AG09309 (cell line): ENCODE measurements at places on chromosomes 7 and 10.
A peak's percentile ranks its signal among the peaks of the same experiment; 100 is the strongest.

- DNase-seq = no peak
Observed at GRCh38 chr10:31694929-31695837, 233.4 kb downstream of the ARHGAP12 start.

DNA sequence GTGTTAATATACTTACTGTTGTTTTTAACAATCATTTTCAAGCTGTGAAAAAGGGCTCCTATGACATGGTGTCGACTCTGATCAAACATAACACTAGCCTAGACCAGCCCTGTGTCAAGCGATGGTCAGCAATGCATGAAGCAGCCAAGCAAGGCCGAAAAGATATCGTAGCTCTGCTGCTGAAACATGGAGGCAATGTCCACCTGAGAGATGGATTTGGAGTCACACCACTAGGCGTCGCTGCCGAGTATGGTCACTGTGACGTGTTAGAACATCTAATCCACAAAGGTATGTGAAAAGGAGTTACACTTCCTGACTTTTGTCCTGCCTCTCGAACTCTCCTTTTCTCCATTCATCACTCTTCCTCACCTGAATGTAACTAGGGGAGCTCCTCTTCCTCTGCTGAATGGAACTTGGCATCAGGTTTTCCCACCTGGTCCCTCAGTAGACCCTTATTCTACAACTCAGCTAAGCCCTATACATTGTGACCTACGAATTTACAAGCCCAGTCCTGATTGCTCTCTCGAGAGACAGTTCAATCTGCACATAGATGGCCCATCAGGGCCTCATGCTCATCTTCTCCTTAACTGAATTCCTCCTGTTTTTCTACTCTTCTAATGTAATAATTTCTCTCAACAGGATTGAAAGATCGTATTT, 23.0 kb downstream of the ASB15 start:
- no peak for DNase-seq

DNA sequence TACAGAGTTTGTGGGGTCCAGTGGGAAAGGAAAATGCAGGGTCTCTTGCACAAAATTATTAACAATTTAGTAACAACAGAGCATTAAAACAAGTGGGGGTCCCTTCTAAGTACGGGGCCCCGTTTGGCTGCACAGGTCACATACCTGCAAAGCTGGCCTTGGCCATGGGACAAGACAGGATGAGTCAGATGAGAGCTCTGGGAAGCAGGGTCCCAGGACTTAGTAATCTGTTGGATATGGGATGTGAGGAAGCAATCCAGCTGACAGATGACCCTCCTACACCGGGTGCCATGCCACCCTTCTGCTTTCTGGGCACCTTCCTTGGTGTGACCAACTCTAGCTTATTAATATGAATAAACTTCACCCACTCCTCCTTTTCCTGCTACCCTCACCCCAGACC, 3.2 kb upstream of the DUSP5 start:
- DNase-seq = no peak

GRCh38 chr10:133364645-133365431, 7.0 kb upstream of the FUOM start:
- no peak for DNase-seq

- no peak for DNase-seq
Observed at GRCh38 chr10:387593-387891, 252.3 kb downstream of the ZMYND11 start.

DNA sequence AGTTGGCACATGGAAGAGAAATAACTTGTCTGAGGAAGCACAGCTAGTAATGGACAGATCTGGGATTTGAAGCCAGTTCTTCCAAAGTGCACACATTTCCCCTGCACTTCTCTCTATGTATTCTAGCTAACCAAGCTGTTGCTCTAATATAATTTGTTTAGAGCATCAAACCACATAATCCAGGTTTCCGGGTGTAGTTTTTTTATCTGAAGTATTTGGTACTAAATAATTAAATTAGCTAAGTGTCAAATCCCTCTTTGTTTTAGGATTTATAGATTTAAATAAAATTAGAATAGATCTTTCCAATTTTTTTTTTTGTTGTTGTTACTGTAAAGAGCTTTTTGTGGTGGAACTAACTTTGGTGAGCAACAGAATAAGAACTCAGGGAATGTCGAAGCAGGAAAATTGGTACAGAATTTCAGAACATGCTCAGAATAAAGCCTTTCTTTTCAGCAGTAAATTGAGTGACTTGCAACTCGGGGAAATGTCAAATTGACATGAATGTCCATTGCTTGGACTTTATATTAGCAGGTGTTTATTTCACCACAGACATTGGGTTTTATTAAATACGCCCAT, 33.7 kb downstream of the CAMK1D start:
- DNase-seq = no peak

DNA sequence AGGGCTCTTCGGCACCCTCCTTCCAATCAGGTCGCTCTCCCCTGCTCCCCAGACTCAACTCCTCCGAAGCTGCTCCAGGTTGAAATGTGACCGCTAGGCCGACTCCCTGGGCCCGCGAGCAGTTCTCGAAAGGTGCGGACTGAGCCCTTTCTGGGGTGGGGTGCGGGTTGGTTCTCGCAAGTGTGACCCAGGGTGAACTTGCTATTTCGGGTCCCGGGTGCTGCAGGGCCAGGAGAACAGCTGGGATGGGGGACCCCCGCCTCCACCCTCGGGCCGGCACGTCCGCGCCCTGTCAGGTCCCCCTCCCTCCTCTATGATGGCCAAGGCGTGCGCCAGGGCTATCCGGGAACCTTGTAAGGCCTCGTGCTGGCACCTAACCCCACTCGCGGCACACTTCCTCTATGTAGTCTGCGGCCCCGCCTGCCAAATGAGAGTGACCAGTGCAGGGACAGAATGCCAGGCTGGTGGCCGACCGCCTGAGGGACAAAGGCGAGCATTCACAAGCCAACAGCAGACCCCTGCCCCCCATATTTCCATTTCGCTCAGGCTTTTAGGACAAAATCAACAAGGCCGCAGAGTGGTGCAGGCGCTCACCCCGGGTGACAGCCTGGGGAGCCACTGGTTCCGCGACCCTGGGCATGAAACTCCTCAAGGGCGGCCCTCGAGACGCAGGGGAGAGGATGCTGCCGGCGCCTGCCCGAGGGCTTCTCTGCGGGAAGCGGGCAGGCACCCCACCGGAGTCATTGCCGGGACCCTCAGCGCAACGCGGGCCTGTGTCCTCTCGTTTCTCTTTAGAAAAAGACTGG, 13.7 kb upstream of the HOXA13 start:
- no peak for DNase-seq

GRCh38 chr10:124174673-124175645, 81.6 kb upstream of the CHST15 start:
- DNase-seq = no peak

- no peak for DNase-seq
Observed at GRCh38 chr10:59904426-59905065, 1.8 kb downstream of the CCDC6 start.

GRCh38 chr7:147078312-147078711, 961.7 kb downstream of the CNTNAP2 start:
- DNase-seq = no peak

- no peak for DNase-seq
Observed at GRCh38 chr7:133958822-133959221, 168.3 kb upstream of the LRGUK start.

DNA sequence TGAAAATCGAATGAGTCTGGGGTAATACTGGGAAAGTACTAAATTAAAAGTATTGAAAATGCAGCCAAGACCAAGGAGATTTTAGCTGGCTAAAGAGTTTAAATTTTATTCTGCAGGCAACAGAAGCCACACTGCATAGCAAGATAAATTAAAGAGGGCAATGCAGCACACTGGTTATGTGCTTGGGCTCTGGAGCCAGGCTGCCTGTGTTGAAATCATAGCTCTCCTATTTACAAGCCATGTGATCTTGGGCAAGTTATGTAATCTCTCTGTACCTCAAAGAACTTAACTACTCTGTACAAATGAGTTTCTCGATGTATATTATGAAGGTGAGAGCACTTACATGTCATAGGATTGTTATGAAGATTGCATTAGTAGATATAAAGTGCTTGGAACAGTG, 9.9 kb downstream of the SLC25A13 start:
- DNase-seq = peak; percentile 24

GRCh38 chr7:129612112-129613015, 844 bp downstream of the NRF1 start:
- DNase-seq = no peak

- DNase-seq = no peak
Observed at GRCh38 chr7:129886818-129887186, 66.0 kb downstream of the UBE2H start.

DNA sequence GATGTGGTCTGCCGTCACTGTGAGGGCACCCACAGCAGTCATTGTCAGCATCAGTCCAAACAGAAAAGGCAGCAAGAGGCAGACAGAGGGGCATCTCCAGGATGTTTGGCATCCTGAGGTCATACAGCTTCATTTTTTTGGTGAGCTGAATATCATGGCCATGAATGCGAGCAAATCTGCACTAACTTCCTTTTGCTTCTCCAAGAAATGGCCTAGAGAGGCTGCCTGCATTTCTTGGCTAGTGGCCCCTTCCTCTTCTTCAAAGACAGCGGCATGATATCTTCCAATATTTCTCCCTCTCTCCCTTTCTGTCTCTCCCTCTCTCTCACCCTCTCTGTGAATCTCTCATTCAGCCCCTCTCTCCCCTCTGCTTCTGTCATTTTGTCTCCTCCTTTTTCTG, 24.8 kb downstream of the FKBP6 start:
- no peak for DNase-seq

DNA sequence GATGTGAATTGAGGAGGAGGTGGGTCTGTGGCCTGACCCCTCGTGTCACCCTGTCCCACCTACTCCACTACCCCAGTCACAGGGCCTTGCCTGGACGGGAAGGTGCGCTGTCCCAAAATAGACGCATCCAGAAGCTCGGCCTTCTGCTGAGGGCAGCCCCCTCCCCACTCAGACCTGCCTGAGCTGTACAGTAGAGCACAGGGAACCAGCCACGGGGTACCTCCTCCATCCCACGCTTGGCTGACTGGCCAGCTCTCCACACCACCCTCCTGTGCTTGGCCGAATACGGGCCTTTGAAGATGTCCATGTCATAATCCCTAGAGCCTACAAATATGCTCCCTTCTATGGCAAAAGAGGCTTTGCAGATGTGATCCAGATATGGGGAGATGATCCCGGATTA, 88.3 kb downstream of the CHST15 start:
- no peak for DNase-seq

GRCh38 chr7:133911724-133912123, 215.4 kb upstream of the LRGUK start:
- no peak for DNase-seq

- DNase-seq = no peak
Observed at GRCh38 chr10:88731296-88731695, 25.2 kb downstream of the LIPK start.

DNA sequence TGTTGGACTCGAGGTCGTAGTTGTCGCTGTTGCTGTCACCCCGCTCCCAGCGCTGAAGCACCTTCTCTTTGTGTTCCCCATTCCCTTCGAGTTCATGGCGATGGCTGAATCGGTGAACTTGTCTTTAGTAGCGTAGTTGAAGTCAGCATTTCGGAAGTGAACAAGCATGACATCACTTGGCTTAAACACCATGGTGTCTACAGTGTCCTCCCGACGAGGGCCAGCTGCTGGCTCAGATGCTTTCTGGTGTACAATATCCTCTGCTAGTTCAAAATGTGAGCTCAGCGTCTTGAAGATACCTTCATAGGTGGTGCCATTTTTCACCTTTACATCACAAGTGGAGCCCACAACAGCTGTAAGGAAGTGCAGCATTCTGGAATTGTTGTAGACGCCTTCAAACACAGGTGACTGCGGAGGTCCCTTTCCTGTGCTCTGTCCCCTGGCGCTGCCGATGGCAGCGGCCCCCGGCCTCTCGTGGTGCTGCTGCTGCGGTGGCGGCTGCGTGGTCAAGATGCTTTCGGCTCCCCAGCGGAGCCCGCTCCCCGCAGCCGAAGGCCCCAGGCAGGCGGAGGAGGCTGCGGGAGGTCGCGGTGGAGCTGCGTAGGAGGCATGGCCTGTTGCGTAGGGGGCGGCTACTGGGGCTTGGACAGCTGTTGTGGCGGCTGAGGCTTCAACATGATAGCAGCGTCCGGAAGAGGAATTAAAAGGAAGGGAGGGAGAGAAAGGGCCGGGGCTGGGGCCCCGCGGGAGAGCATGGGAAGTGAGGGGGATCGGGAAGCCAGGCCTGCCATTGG, 59.3 kb downstream of the ANKMY2 start:
- DNase-seq = no peak

DNA sequence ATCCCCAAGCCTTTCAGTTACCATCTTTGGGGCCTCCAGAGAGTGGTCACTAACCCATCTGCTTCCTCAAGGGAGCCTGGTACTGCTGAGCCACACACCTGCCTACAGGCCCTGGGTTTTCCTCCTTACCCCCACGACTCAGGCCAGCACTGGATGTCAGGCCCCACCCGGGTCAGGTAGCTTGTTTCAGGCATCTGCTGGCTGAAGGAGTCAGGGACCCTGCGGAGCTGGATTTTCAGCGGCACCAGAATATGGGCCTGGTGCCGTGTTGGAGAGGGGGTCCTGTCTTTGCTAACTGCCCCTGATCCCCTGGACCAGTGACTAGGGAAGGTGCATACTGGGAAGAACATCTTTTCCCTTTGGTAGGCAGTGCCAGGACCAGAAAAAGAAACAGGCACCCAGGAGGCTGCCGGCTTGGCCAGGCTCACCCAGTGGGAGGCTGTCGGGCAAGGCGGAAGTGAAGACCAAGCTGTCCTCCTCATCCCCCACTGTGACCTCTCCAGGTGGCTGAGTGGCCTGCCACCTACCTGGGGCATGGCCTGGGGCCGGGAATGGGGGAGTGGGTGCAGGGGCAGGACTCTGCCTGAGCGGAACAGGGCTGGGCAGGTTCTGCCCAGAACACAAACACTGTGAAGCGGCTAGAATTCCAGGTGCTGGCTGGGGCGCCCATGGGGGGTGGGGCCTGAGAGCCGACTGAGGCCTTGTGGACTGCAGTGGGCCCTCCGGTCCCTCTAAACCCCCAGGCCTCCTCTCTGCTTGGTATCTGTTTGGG, 12.4 kb upstream of the SAMD8 start:
- DNase-seq = no peak

- no peak for DNase-seq
Observed at GRCh38 chr7:36264123-36264801, 111.2 kb downstream of the EEPD1 start.

DNA sequence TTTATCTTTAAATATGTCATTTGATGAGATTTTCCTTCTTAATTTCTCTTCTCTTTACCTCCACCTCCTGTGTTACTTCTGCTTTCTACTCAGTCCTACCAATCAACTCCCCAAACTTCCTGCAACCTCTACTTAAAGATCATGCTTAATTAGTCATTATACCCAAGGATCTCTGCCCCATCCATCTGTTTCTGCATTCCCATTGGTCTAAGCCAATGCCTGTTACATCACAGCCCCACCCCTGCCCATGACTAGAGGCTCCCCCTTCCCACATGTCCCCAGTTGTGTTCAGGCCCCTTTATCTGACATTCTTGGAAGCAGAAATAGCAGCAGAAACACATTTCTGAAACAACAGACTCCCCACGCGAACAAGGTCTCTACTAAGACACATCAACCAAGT, 319.1 kb upstream of the NFE2L3 start:
- DNase-seq = no peak

- no peak for DNase-seq
Observed at GRCh38 chr7:55439627-55440026, 74.5 kb downstream of the LANCL2 start.
